ENCODE measurements at places on chromosomes 16 and 17.

DNA sequence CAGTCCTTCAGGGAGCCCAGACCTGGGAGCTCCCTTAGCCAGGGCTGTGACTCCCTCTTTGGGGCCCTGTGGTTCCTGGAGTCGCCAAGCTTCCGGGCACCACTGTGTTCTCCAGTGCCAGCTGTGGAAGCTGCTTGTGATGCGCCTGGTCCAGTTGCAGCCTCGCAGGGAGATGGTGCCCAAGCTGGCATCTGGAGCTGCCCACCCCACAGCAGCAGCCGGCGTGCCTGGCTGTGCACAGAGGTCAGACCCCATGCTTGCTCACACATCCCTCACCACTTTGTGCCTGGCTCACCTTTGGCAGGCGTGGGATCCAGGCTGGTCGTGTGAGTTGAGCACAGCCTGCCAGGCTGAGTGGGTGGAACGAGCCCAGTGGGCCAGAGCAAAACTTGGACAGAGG lies 18.2 kb downstream of the RHOT1 start:
- DNase-seq: no peak

GRCh38 chr17:6249732-6250131 lies 179.6 kb downstream of the WSCD1 start:
- DNase-seq: no peak

DNA sequence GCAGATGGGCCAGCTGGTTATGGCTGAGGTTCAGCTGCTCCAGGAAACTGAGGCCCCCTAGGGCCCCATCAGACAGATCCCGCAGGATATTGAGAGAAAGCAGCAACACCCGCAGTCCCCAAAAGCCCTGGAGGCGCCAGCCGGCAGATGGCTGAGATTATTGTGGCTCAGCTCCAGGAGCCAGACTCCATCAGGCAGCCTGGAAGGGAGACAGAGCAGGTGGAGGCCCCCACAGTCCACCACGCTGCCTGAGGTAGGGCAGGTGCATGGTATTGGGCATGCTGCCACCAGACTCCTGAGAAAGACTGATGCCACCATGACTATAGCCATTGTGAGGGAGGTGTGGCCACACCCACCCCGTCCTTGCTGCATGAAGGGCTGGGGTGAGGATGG lies 9.5 kb upstream of the TMEM101 start:
- no peak for DNase-seq

DNA sequence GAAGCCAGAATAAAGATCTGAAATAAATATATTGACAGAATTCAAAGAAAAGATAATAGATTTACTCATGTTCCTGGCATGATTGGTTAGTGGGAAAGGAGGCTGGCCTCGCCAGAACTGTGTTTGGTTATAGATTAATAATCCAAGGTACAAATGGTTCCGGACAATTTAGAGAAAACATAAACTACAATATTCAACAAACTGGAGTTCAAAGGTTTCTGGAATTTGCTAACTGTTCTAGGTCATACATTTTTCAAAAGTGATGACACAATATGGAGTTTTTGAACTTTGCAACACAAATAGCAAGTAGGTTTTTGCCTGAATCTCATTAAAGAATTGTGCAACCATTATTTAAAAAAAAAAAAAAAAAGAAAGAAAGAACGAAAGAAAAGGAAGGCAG lies 251.7 kb upstream of the SALL1 start:
- DNase-seq: peak; percentile 25

DNA sequence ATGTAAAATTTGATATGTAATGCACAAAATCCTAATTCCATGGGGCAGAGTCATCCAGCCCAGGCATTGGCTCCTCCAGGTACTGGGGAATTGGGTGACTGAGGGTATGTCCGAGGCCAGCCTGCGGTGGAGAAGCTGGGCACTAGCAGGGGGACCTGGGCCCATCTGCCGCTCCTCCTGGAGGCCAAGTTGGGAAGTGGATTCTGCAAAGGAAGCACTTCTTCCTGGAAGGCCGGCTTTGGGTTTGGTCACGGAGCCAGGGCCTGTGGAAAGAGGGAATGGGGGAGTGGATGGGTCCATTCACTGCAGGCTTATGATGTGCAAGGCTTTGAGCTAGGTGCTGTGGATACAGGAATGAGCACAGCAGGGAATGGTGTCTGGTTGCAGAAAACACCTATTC lies 85.8 kb downstream of the GNAO1 start:
- DNase-seq: no peak

DNA sequence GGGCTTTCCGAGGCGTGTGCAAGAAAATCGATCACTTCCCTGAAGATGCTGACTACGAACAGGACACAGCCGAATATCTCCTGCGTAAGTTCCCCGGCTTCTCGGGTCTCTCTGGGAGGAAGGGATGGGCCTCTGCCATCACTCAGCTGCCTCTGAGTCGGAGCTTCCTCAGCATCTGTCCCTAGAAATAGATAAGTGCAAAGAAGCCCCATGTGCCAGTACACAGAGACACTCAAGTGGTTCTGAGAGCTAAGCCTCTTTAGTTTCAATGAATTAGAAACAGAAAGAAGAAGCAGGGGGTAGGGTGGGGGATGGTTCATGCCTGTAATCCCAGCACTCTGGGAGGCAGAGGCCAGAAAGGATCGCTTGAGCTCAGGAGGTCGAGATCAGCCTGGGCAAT lies 90.6 kb downstream of the CACNG3 start:
- no peak for DNase-seq

All from fibroblast of upper back skin (primary cell).